Suppressor macrophage treated with lipopolysaccharide for 1 hour (primary cell): ENCODE measurements at places on chromosomes 16 and 17.

GRCh38 chr17:13070732-13071131 is 52.9 kb upstream of the ELAC2 start:
- DNase-seq: no peak

- no peak for DNase-seq
These were observed 9.2 kb downstream of the QPRT start for GRCh38 chr16:29688172-29688571.

DNA sequence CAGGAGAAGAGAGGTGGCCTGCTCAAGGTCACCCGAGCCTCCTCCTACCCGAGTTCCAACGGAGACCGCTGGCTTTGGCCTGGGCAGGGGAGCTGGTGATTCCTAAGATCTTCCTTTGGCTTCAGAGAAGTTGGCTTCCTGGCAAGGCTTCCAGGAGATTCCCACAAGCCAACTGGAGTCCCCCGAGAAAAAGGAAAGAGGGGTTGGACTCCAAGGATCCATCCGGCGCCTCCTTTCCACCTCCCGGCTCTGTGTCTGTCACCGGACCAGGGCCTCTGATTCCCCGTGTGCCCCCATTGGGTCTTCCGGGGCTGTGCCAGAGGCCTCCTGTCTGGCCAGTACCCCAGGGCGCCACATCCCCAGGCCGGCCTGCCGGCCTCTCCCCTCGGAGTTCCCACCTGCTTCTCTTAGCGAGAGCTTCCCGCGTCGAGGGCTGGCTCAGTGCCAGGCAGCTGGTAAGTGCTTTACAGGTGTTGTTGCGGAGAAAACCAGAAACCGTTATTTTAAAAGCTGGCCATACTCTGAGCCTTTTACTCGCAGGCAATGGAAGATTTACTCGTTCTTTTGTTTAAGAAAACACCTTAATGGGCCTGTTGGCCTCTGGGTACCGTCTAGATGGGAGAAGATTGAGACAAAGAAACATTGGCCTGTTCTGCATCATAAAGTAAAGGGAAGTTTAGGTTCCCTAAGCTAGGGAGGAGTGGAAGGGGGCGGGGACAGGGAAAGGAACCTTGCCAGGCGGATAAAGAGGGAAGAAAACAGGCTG is 258.4 kb upstream of the SDK2 start:
- peak; percentile 53 for DNase-seq

GRCh38 chr17:38861399-38861843 is 7.9 kb upstream of the RPL23 start:
- DNase-seq: no peak

- DNase-seq: no peak
These were observed 9.3 kb upstream of the IRX5 start for GRCh38 chr16:54921206-54921824.

DNA sequence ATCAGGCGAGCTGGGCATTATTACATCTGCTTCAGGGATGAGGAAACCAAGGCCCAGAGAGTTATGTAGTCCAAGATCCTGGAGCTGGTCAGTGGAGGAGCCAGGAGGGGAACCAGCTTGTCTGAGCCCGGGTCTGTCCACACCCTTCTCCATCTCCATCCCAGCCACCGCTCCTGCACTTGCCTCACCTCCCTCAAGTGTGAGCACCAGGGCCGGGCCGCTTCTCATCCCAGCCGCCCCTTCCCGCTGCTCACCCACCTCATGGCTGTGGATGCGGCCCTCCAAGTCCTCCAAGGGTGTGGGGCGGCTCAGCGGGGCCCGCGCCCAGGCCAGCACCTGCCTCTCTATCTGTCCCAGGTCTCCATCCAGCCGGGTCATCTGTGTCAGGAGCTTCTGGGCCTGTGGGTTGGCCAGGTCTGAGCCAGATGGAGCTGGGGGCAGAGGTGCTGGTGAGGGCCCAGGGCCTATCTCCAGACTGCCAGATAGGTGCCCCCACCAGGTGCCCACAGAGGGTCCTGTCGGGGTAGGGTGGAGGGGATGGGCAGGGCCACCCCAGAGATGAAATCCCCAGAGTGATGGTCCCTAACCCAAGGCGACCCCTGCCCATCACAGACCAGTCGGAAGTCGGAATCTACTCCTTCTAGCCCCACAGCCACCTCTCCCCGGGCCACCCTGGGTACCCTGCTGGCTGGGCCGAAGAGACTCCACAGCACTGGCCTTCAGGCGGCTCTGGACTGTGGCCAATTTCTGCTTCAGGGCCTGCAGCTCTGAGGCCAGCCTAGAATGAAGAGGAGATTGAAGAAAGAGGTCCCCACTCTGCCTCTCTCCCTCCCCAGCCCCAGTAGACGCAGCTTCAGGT is 9.4 kb downstream of the EVPL start:
- DNase-seq: no peak

DNA sequence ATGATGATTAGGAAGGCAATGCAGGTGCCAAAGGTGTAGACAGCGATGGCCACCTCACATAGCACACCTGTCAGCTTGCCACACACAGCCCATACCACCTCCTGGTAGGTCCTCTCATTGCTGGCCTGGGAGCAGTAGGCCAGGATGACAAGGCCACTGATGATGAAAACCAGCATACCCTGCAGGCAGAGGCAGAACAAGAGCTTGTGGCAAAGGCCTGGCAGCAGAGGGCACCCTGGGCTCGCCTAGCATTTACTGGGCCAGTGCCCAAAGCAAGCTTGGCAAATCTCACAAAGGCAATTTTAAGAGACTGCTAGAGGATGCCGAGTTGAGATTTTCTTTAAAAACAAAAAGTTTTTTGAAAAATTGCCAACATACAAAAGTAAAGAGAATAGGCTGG is 5.9 kb downstream of the SLC38A7 start:
- DNase-seq: peak; percentile 17

GRCh38 chr17:60154616-60155426 is 5.0 kb downstream of the CA4 start:
- DNase-seq: no peak

- no peak for DNase-seq
These were observed 238.9 kb downstream of the TOX3 start for GRCh38 chr16:52308051-52308450.

DNA sequence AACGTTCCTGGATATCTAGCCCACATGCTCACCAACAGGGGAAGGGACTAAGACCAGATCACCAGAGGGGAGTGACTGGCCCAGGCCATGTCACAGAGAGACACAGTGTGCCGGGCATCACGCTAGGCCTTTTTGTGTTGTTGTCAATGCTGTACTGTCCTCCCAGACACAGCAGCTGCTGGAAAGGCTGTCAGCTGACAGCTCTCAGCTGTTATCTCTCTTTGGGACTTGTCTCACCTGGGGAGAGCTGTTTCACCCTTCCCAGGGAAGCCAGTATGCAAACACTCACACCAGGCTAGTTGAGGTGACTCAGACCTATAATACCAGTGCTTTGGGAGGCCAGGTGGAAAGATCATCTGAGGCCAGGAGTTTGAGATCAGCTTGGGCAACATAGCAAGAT is 19.4 kb downstream of the UNC45B start:
- DNase-seq: no peak

GRCh38 chr17:76566613-76566943 is 19.1 kb downstream of the ST6GALNAC2 start:
- no peak for DNase-seq

DNA sequence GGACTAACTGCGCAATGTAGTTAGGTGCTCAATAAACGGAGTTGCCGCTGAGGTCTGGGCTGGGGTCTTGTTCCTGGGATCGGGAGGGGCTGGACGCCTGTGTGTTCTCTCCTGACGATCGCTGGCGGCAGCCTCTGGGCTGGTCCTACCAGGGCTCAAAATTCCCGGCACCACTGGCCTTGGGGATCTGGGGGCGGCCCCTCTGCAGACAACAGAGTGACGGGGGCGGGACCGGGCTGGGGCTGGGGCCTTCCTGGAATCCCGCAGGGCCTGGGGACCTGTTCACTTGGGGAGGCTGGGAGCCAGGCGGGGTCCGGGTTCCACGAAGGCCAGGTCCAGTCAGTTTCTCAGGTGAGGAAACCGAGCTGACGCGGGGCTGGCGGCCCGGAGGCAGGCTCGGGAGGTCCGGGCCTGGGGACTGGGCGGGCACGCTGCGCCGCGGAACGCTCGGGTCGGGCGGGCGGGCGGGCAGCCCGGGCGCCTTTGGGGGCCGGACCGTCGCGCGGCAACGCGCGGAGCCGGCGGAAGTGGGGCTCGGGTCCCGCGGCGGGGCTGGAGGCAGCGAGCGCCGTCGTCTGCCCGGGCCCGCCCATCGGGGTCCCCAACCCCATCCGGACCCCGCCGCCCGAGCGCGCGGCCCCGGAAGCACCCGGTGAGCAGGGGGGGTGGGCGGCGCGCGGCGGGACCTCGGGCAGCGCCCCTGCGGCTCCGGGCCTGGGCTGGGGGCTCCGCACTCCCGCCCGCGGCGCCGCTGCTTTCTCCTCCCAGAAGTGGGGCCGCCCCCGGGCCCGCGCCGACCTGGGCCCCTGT is at the start of gene PIGQ:
Gene PIGQ, plus strand, starts transcription at position 524 of the 810 bp plus-strand sequence. CDS start 4,107 bp downstream, outside the sequence.
- peak; percentile 90 for DNase-seq

- peak; percentile 28 for DNase-seq
These were observed 86.8 kb downstream of the CMIP start for GRCh38 chr16:81531419-81531821.

- DNase-seq: no peak
These were observed 3.5 kb upstream of the TCF25 start for GRCh38 chr16:89869911-89870310.

- DNase-seq: peak; percentile 44
These were observed 439.8 kb downstream of the SOX9 start for GRCh38 chr17:72560303-72561247.

GRCh38 chr17:7476494-7476893 is 2.9 kb downstream of the ZBTB4 start:
- DNase-seq: no peak

GRCh38 chr17:48543107-48543853 is 1.6 kb downstream of the HOXB2 start:
- peak; percentile 68 for DNase-seq

- no peak for DNase-seq
These were observed 88.9 kb downstream of the C16orf78 start for GRCh38 chr16:49462362-49462988.

- no peak for DNase-seq
These were observed 642 bp downstream of the MT1F start for GRCh38 chr16:56658327-56658875.

GRCh38 chr16:54930869-54931119 is 129 bp downstream of the IRX5 start:
- no peak for DNase-seq

DNA sequence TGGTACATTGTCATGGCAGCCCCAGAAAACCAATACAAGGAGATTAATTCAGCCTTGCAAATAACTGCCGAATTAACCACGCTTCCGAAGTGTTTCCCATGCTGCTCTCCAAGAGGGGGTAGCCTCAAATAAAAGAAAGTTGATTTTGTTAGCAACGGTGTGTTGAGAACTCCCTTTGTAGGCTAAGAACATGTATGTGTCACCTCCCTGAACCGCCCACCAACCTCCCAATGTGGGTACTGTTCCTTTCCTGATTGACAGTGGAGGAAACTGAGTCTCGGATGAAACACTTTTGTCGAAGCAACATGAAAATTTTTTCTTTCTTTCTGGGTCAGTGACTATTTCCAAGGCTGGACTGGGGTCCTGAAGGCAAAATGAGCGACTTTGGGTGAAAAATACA is 25.1 kb downstream of the CACNG4 start:
- DNase-seq: no peak

DNA sequence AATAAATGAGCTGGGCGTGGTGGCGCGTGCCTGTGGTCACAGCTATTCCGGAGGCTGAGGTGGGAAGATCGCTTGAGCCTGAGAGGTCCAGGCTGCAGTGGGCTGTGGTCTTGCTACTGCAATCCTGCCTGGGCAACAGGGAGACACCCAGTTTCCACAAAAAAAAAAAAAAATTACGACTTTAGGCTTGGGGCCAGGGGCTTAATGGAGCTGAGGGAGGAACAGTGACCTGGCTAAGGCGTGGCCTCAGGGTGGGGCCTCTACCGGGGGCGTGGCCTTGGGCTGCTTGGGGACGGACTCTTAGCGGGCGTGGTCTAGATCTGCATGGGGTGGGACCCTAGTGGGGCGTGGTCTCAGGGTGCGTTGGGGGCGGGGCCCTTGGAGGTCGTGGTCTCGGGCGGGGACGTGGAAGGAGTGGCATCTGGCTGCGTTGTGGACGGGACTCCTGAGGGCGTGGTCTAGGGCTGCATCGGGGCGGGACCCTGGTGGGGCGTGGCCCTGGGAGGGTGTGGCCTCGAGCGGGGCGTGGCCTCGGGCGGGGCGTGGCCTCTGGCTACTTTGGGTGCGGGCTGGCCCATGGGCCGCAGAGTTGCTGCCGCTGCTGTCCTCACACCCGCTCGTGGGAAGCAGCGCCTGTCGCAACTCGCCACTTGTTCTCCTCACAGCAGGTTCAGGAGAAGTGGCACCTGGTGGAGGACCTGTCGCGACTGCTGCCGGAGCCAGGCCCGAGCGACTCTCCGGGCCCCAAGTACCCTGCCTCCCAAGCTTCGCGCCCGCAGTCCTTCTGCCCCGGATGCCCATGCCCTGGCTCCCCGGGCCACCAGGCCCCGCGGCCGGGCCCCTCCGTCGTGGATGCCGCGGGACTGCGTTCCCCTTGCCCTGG is 5.8 kb upstream of the C17orf99 start:
- DNase-seq: peak; percentile 97

DNA sequence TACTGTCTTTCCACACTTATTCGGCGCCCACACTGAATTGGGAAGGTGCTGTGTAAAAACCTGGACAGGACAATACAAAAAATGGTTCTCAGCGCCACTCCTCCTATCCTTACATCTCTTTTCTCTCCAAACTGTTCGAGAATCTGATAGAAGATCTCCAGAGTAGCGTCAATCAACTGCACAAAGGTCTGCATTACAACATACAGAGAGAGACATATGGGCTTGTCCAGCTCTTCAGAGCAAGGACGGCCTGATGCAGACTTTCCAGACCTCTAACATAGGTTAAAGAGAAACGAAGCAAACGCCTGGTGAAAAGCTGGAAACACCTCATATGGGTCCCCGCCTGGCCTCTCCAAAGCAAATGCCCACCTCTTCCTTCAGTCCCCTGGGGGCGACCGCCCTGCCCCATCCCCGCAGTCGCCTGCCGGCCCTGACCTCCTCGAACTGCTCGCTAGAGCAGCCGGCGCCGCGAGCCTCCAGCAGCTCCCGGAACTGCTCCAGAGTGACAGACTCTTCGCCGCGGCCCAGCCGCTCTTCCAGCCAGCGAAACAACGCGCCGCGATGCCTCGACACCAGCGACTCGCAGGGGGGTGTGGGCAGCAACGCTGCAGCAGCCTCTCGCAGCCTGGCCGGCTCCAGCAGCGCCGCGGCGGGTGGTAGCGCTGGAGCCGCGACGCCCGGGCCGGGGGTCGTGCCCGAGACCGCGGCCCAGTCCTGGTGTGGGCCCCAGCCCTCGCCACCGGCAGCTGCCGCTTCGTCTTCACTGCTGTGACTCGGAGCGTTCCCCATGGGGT is 526 bp downstream of the ZZEF1 start:
- peak; percentile 46 for DNase-seq
